NCI-H2029 treated with DMSO at 0.1 percent for 48 hours (cell line): ENCODE measurements at places on chromosomes 2 and 18.

- DNase-seq = no peak
Measured at GRCh38 chr18:41643427-41643826, 311.6 kb upstream of the PIK3C3 start.

DNA sequence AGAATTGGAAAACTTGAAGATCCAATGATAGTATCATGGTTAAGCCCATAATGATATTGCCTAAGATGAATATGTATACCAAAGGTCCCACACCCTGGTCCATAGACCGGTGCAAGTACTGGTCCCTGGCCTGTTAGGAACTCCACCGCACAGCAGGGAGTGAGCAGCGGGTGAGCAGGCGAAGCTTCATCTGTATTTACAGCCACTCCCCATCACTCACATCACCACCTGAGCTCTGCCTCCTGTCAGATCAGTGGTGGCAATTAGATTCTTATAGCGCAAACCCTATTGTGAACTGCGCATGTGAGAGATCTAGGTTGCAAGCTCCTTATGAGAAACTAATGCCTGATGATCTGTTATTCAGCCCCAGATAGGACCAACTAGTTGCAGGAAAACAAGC is 402.4 kb downstream of the EPHA4 start:
- no peak for DNase-seq

DNA sequence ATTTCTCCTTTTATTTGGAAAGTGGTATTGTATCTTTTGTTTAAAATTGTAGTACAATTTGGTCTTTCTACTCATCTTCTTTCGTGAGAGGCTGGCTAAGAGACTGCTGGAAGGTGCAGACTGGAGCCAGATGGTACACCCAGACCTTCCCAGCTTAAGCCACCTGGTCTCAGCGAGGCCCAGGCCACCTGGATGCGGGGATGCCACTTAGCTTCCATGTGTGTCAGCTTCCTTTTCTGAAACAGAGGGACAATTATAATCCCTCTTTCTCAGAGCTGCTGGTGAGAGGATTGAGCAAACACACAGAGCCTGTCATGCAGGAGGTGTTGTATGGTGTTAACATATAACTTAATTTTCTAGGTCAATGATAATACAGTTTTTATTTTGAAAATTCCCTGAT is 17.4 kb downstream of the FARP2 start:
- no peak for DNase-seq

GRCh38 chr2:153873052-153874048 is 1.6 kb downstream of the GALNT13 start:
- DNase-seq = no peak

DNA sequence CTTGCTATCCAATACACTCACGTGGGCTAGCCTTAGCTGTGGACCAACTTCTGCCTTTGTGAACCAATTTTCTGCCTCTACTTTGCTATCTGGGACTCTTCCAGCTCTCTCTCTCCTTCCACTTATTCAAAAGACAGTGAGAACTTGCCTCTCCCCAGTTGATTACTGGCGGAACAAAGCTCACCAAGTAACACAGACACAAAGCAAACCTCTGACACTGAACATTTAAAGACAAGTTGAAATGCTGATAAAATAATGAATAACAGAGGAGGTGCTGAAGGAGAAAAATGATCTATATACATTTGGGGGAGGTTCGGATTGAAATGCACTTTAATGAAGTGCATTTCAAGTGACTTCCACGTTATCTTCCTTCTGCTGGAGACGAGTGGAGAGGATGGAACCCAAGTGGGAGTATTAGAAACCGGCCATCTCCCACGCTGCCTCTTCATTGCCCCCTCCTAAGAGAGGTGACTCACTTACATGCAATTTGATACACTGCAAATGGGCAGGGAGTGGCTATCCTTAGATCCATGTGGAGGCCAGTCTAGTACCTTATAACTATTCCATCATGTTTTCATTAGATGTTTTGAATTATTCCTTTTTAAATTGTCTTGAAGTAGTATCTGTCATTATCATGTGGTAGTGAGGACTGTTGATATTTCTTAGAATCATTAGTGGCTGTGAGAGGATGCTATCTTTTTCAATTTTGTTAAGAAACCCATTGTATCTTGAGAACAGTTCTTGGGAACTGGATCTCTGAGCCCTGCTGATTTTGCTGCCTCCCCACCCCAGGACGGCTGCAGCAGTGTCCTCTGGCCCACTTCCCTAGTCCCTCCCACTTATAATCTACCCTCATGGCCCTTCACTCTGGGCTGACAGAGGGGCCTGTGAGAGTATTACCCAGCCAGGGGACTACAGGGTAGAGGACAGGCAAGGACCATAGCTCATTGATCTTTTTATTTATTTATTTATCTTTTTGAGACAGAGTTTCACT is 6.0 kb upstream of the GLI2 start:
- no peak for DNase-seq

- DNase-seq = no peak
Measured at GRCh38 chr2:125745514-125745913, 910.4 kb upstream of the GYPC start.

DNA sequence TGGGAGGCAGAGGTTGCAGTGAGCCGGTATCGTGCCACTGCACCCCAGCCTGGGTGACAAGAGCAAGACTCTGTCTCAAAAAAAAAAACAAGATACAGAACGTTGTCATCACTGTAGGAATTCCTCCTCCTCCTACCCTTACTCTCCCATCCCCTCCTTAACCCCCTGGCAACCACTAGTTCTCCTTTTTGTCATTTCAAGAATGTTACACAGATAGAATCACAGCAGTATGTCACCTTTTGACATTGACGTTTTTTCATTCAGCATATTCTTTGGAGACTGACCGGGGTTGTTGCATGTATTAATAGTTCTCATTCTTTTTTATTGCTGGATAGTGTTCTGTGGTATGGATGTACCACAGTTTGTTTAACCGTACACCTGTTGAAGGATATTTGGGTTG is 32.4 kb downstream of the TTLL4 start:
- DNase-seq = no peak
